Renal pelvis (tissue), 12 donors: ENCODE measurements at places on chromosomes 5 and 9.

DNA sequence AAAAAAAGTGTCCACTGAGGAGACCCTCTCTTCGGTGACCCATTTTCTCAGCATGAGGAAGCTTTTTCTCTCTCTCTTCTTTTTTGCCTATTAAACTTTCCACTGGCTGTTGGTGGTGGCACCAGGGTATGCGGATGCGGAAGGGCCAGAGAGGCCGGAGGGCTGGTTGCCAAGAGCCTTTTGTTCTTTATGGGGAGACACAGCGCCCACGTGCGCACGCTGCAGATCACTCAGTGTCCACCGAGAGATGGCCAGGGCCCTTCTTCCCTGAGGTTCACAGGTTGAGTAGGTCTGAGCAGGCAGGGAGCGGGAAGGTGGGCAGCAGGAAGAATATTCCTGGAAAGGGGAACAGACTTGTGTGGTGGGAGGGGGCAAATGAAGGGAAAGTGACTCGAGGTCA is 69.1 kb downstream of the STK10 start:
- no peak for DNase-seq

DNA sequence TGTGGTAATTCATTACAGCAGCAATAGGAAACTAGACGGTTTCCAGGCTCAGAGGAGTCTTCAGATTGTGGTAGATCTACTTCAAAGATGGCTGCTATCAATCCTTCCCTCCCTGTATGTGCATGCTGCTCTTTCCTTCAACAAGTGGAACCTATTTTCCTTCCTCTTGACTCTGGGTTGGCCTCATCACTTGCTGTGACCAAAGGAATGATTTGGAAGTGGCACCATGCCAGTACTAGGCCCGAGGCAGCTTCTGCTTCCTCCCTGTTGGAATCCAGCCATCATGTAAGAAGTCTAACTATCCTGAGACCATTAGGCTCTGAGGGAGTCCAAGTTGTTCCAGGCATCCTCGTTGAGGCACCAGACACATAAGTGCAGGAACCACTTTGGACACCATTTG is 46.5 kb upstream of the MCTP1 start:
- DNase-seq = no peak

DNA sequence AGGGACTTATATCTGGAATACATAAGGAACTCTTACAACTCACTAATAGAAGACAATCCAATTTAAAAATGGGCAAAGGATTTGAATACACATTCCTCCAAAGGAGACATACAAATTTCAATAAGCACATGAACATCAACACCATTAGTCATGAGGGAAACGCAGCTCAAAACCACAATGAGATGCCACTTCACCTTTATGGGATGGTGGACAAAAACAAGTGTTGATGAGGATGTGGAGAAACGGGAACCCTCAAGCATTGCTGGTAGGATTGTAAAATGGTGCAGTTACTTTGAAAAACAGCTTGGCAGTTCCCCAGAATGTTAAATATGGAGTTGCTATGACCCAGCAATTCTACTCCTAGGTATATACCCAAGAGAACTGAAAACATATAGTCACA is 72.7 kb upstream of the IER5L start:
- DNase-seq = no peak

DNA sequence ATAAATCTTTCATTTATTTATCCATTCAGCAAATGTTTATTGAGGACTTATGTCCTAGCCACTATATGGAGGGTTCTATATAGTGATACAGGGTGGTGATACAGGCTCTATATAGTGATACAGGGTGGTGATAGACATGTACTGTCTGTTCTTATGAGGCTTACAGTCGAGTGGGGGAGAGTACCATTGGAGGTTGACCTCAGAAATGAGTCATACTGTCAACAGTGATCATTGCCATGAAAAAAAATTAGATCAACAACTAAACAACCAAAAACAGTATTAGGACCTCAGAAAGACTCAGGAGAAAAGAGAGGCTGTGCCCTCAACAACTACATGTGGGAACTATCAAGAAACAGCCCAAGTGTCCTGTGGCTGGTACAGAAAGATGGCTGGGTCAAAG is 22.0 kb downstream of the PAPPA start:
- no peak for DNase-seq

- no peak for DNase-seq
These were observed 7.2 kb downstream of the ROPN1L start for GRCh38 chr5:10448754-10449360.

DNA sequence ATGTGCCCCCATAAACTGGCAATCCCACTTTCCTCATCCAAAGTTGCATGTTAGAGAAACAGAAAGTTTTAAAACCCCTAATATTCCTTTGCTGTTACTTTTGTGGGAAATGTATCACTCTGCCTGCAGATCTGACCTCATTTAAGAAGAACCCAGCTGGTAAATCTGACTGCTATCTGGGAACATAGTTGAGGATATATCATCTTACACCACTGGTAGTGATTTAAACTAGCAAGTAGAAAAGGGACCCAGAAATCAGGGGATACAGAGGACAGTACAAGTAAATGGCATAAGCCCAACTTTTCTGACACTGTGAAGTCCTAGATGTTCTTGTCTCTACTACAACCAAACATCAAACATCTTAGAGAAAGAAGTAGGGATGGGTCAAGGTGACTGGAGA is 1060.5 kb upstream of the DMAC1 start:
- DNase-seq = no peak

GRCh38 chr5:149765932-149766331 is 35.8 kb downstream of the PPARGC1B start:
- DNase-seq = no peak

GRCh38 chr9:114112778-114113584 is 13.9 kb upstream of the KIF12 start:
- DNase-seq = no peak

DNA sequence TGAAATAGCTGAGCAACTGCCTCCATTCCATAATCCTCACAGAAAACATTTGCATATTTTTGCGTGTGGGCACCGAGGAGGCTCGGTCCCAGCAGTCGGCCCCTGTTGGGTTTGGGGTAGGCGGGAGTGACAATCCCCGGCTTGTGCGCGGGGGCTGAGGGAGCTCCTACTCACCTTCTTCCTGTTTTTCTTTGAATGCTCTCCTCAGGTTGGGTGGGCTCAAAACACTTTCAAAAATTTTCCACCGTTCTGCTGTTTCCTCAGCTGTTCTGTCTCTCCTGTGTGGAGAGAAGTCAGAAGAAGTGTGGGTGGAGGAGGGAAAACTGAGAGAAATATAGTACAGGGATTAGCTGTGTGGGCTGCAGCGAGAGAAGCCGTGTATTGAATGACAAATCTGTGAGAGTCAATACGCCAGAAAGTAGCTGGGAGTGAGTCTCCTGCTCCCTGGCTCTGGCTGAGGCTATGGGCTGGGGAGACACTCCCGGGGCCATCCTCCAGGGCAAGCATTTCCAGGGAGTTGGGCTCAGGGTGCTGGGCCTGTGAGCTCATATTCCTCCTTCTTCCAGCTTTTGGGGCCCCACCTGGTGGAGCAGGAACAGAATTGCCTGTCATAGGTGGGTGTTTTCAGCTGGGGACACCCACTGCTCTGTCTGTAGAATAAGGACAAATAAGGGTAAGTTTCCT is 84.7 kb downstream of the CMYA5 start:
- DNase-seq = no peak

- DNase-seq = no peak
These were observed 44.3 kb downstream of the CAMK2A start for GRCh38 chr5:150245111-150245789.

GRCh38 chr5:67133776-67134175 is 62.8 kb downstream of the CD180 start:
- no peak for DNase-seq

GRCh38 chr5:140336388-140336787 is 10.0 kb downstream of the HBEGF start:
- peak; percentile 66 for DNase-seq

- DNase-seq = no peak
These were observed 14.8 kb downstream of the REEP5 start for GRCh38 chr5:112907166-112907631.
